KBM-7 (cell line): ENCODE measurements at places on chromosomes 12 and 14.

DNA sequence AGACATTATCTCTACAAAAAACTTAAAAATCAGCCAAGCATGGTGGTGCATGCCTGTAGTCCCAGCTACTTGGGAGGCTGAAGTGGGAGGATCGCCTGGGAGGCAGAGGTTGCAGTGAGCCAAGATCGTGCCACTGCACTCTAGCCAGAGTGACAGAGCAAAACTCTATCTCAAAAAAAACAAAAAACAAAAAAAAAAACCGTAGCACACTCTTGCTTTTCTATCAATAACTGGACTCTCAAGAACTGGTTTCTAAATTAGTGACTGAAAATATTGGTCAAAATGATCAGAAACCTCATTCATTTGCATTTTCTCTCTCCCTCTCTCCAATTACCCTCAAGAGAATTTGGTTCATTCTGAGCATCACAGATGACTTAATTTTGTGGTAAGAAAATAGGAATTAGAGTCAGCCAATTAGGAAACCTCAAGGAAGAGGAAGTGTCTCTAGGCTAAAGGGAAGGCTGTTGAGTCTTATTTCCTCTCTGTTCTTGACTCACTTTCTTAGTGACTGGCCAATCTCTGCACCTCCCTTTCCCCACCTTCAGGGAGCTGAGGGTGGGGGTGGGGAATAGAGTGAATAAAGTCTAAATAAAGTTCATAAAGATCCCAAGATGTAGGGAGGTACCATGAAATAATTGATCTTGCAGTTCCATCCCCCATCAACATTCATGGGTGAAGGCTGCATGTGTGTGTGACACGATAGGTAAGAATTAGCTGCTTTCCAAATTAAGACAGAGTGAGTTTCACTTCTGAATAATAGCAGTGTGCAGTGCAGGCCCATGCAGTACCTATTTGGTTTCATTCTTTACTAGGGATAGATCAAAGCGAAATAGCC, 6.8 kb upstream of the PSMA6 start:
- DNase-seq, result peak; percentile 84

GRCh38 chr12:47376927-47377326, 297.2 kb upstream of the AMIGO2 start:
- DNase-seq, result no peak

DNA sequence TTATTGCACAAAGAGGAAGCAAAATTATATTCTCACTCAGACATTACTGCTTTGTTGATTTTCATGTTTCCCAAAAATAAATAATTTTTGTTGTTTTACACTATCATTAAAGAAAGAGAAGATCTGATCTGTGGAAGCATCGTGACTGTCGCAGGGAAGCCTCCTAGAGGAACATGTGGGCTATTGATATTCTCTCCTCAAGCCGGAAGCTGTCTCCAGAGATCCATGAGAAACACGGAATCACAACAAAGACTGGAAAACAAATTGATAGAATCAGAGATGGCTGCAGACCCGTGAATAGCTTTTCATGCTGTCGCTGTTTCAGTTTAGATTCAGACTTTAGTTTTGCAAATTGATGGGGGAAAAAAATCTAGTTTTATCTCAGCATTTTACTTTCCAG, 235.2 kb upstream of the TMPO start:
- no peak for DNase-seq

DNA sequence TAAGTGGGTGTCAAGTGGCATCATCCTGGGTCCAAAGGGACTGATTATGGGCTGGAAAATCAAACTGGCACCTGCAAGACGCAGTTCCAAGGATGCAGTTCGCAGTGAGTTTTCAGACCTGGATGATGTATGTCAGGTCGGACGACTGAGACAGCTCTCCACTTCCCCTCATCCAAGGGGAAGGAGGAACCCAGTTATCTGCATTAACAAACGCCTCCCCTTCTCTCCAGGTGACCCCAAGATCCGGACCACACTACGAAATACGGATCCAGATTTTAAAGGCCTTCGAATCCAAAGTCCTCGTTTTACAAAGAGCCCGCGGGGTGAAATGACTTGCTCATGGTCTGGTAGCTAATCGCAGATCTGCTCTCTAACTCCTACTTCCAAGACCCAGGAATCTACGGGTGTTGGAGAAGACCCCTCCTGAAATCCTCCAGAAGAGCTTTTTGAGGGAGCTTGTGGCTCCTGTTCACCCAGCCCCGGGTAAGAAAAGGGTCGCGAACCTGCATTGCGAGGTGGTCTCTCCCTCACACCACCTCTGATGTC, 460 bp upstream of the SYNE2 start:
- no peak for DNase-seq

DNA sequence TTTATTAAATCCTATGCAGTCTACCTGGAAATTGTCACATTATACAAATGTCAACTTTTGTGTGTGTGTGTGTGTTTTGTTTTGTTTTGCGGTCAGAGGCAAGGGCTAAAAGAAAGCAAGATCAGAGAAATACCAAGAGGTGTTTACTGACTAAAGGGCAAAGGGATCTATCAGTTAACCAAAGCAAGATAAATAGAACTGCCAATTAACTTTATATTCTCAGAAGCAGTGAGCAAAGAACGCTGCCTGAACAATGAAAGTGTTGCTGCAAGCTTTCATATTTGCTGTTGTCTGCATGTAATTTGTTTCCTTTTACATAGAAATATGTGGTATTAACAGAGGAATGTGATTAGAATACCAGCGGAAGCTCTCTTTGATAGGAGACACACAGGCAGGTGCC, 30.9 kb downstream of the CCDC60 start:
- DNase-seq, result no peak
